Activated CD8-positive, alpha-beta memory T cell treated with anti-CD3 and anti-CD28 coated beads for 24 hours (primary cell): ENCODE measurements at places on chromosomes 4 and X.

GRCh38 chr4:126513596-126513995, 1119.2 kb upstream of the INTU start:
- no peak for DNase-seq

DNA sequence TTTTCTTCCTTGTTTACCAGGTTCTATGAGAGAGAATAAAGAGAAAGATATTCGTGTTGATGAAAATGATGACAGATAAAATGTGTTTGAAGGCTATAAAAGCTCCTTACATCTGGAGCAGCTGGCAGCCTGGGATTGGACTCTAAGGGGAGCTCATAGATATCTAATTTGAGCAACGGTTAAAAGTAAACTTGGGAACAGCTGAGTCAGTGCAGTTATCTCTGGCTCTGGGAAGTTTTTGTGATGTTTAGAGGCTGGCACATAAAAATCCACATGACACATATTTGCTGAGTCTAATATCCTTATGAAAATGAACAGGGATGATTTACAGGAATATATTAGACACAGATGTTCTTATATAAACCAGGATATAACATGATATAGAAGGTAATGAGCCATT, 331.8 kb upstream of the TENM3 start:
- no peak for DNase-seq

DNA sequence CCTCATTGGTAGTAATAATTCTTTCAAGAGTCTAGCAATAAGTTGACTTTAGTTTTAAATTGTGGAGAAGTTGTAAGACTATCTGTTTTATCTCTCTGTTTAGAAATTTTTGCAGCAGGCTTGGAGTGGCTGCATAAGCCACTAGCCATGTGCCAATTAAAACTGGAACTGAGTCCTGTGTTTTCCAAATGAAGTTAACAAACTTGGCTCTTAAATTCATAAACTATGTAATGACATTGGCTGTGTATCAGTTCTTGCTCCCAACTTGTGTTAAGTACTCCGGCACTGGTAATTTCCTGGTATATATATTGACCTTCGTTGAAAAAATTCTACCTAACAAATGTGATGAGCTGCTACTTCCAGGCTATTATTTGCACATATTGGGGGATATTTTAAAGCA, 420.4 kb downstream of the GBA3 start:
- DNase-seq: no peak

DNA sequence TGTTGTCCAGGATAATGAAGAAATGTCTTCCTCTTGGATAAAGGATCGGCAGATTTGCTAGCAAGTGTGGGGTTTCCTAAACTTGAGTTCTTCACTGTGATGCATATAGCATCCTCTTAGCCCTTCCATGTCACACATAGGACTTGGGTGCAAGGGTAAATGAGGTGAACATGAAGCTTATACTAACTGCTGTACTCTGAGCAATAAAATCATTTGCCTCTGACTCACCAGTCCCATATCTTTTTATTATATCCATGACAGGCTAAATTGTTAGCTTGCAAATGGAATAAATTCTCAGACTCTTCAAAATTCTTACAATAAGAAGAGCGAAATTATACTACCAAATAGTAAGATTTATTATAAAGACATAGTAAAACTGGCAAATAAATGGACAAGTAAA, 14.7 kb upstream of the TBC1D1 start:
- DNase-seq: no peak

- no peak for DNase-seq
Measured at GRCh38 chrX:1106478-1107210, 105.8 kb downstream of the CRLF2 start.

DNA sequence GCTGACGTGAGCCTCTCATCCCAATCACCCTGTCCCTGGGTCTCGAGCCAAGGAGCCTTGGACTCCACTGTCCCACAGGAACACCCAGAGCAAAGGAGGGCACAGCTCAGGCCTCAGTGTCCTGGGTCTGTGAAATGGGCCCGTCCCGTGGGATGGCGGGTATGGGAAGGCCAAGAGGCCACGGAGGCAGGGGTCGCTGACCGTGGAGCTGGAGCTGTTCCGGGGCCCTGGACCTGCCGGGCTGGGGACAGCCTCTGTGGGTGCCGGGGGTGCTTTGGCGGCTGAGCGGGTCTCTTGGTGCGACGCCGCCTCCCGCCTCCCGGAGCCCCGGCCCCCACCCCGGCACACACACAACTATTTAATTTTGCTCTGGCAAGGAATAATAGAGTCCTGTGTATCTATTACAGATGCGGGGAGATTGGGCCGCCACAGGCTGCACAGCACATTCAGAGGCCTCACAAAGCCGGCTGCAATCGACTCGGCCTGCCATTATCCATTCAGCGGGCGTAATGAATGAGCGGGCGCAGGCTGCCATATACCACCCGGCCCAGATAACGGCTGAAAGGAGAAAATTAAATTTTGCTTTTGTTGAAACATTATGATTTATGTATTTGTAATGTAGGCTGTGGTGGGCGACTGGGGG, 83.9 kb upstream of the NKX1-1 start:
- no peak for DNase-seq
